ENCODE measurements at places on chromosomes 12 and 14.

GRCh38 chr12:60684988-60685655 lies 1089.3 kb downstream of the SLC16A7 start:
- no peak for DNase-seq

GRCh38 chr14:87994974-87995373 lies 2.0 kb upstream of the GALC start:
- DNase-seq: no peak

DNA sequence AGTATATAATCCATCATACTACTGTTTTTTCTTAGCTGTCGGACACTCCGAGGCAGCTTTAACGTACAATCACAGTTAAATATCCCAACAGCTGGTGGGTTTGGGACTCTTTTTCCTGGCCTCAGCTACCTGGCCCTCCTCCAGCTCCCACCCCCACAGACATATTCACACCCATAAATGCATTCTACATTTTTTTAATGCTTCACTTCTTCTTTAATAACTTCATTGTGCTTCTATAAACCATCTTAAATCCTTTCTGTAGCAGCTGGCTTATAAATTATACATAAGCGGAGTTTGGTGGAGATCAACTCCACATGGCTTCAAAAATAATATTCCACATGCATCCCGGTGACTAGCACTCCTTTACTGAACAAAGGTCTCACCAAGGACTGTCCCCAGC lies 33.3 kb downstream of the TDG start:
- no peak for DNase-seq

- peak; percentile 25 for DNase-seq
These were observed 132.0 kb upstream of the ARHGAP5 start for GRCh38 chr14:31945074-31945613.

- DNase-seq: no peak
These were observed 367.9 kb downstream of the PAWR start for GRCh38 chr12:79322905-79323304.

DNA sequence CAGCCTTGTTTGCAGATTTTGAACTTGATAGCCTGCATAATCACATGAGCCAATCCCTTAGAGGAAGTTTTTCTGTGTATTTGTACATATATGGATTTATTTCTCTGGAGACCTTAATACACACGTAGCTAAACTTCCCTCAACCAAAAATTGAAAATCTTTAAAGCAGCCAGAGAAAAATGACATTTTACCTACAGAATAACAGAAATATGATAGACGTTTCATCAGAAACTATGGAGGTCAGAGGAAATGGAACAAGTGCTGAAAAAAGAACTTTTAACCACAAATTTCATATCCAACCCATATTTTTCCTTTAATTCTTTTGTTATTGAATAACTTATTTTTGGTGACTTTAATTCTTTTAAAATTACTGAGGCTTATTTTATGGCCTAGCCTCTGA lies 177.7 kb downstream of the CCDC91 start:
- no peak for DNase-seq

DNA sequence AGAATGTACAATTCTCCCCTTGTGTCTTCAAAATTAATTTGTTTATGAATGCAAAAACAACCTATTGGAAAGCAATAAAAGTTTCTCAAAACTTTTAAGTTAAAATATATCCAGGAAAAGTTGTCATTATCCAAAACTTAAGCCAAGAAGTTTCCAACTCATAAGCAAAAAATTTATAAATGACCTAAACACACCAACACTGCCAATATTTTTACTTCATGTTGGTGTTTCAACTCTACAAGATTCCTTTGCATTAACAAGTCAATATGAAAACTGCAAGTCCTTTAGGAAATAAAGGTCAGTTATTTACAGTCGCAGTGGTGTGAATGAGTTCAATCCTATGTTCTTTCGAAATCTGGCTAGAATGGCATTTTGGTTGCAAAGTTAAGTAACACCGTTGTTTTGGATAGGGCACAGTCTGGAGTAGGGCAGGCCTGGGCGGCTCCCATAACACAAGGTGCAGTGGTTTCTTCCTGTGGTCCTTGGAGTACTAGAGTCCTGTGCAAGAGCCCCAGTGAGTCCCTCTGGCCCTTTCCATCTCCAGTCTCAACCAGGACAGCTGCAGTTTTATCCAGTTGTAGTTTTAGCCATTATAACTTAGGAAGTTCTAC lies 151.4 kb downstream of the MED13L start:
- no peak for DNase-seq

DNA sequence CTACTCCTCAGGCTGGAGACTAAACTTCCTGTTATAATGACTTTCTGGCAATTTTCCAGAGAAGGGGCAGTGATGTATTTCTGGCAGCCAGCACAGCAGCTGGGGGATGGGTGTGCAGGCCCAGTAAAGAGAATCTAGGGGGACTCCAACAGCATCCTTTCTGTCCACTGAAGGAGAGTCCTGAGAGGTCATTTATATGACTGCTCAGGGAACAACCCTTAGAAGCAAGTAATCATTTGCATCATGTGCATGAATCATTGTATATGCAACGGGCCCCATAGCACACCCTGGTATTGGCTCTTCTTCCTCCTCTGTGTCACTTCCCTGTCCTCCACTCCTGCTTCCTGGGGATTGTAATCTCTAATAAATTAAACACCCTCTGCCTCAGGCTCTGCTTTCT lies 493.8 kb downstream of the RPS29 start:
- no peak for DNase-seq

DNA sequence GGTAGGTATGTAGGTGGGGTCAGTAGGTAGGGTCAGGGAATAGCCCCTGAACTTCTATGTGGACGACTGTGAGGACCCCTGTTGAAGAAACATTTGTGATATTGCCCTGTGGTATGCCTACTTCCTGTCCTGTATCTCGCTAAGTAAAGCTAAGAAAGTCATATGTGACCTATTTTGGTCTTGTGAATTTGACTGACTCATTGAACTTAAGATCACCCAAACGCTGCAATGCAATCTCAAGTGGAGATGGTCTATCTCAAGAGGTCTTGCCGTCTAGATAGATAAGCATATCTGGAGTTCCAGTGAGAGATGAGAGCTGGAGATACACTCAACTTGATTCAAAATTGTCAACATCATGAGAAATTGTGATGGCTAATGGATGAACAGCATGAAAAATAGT lies 73.8 kb downstream of the TRAFD1 start:
- DNase-seq: no peak

- no peak for DNase-seq
These were observed 54.8 kb downstream of the FNTB start for GRCh38 chr14:65041434-65041915.

GRCh38 chr12:131104463-131105350 lies 151.0 kb downstream of the ADGRD1 start:
- DNase-seq: peak; percentile 40

DNA sequence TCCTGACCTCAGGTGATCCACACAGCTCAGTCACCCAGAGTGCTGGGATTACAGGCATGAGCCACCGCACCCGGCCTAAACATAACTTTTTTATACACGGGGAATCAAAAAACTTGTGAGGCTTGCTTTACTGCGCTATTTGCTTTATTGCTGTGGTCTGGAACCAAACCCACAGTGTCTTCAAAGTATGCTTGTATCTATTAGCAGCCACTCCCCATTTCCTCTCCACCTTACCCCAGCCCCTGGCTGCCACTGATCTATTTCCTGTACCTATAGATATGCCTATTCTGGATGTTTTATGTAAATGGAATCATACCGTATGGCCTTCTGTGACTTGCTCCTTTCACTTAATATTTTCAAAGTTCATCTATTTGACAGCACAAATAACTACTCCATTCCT lies 233.4 kb downstream of the BMP4 start:
- no peak for DNase-seq

GRCh38 chr12:75271576-75271975 lies 58.5 kb downstream of the CAPS2 start:
- no peak for DNase-seq

Measured in NCI-H510A (cell line).